Pulmonary artery endothelial cell (primary cell): ENCODE measurements at places on chromosomes 6 and 20. TPM values are rescaled to one million over a fixed set of nuclear protein-coding genes. Genes with fewer than 3 reads are reported as not detected.

Gene GSTA2
- not detected in 2 replicates for total RNA-seq

Gene RIMS1
- total RNA-seq: 0.20 and 0.67 TPM in 2 replicates

Gene ULBP3
- total RNA-seq: 10.5 and 12.4 TPM in 2 replicates

Gene OR12D3
- not detected in 2 replicates for total RNA-seq

DNA sequence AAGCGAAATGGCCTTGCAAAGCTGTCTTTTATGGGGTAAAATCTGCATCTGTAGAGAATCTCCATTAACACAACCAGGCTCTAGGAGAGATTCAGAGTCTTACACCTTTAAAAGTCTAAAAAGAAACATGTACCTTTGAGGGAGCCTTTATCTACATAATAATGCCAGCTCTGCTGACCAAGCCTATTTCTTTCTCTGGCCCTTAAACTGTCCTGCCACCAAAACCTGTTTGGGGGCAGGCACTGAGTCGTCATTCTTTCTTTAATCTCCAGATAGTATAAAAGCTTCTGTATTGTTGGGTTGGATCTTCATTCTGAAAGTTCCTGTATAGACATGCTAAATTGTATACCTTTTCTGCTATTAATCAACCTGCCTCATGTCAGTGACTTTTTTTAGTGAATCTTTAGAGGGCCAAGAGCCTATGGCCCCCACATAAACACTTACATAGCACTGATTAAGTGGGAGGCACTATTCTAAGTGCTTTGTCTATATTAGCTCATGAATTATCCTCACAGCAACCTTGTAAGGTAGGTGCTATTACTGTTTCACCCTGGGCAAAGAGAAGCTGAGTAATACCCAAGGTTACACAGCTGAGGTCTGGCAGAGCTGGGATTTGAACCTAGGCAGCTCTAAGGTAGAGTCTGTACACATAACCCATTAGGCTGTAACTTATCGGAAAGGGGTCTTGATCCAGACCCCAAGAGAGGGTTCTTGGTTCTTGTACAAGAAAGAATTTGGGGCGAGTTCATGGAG lies 232.3 kb upstream of the DTNBP1 start:
- DNase-seq: no peak

GRCh38 chr6:54525731-54526130 lies 217.5 kb downstream of the TINAG start:
- no peak for DNase-seq

GRCh38 chr6:139337001-139337400 lies 37.4 kb downstream of the CITED2 start:
- no peak for DNase-seq

GRCh38 chr6:108437821-108438220 lies 122.9 kb upstream of the FOXO3 start:
- no peak for DNase-seq

- DNase-seq: no peak
Observed at GRCh38 chr6:123564361-123564760, 72.4 kb downstream of the TRDN start.

DNA sequence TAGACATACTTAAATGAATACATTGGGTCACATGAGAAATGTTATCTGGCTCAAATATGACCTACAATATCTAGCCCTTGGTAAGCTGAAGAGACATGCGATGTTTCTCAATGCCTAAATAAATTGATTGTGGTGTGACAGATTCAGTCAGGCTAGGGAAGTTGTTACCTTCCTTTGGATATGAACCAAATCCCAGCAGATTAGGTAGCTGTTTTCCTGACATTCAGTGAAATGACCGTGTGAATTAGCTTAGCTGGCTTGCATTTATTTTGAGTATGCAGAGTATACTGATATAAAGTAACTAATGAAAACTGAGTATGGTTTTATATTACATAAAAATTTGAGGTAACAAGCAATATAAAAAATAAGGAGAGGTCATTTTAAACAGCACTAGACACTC lies 288.2 kb downstream of the GJA1 start:
- DNase-seq: no peak

- no peak for DNase-seq
Observed at GRCh38 chr6:95693108-95693507, 115.8 kb downstream of the MANEA start.

DNA sequence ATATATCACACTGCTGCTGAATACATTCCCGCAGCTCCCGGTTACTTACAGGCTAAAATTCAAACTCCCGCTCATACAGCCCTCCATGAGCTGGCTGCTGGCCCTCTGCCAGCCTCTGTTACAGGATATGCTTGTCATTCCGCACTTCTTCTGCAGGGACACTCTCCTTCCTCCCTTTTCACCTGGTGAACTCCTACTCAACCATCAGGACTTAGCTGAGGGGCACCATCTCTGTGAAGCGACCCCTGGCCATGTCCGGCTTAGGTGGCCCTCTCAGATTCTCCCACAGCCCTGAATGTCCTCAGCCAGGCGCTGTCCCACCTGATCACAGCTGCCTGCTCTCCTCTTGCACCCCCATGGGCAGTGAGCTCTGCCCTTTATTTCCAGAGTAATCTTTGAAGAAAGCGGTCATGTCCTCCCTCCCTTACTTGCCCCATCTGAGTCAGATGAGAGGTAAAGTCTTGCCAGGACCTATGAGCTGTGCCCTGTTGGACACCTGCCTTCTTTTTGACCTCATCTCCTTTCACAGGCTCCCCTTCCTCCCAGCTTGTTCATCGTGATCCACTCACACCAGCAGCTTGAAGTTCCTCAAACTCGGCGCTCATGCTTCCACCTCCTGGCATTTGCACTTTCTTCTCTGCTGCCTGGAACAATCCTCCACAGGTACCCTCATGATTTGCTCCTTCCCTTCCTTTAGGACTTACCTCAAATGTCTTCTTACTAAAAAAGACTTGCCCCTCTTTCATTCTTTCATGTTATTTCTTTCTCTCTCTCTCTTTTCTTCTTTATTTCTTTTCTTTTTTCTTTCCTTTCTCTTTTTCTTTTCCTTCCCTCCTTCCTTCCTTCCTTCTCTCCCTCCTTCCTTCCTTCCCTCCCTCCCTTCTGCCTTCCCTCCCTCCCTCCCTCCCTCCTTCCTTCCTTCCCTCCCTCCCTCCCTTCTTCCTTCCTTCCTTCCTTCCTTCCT lies 5.6 kb downstream of the CYP24A1 start:
- no peak for DNase-seq
